ENCODE measurements at places on chromosomes 6 and 20.
A peak's percentile ranks its signal among the peaks of the same experiment; 100 is the strongest.

DNA sequence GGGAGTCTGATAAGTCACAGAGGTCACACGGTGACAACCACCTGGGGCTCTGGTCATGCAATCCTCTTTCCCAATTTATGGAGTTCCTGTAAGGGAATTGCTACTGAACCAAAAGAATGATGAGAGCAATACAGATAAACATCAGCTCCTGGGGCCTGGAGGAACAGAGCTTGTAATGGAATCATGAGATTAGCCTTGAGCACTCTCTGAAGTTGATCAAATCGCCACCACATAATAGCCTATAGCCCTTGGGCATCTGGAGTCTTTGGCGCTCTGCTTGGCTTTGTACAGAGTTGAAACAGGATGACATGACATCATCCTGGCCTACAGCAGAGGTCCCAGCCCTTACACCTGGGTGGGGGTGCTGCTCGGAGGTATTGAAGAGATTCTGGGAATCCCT is 154.3 kb upstream of the DTNBP1 start:
- no peak for DNase-seq

DNA sequence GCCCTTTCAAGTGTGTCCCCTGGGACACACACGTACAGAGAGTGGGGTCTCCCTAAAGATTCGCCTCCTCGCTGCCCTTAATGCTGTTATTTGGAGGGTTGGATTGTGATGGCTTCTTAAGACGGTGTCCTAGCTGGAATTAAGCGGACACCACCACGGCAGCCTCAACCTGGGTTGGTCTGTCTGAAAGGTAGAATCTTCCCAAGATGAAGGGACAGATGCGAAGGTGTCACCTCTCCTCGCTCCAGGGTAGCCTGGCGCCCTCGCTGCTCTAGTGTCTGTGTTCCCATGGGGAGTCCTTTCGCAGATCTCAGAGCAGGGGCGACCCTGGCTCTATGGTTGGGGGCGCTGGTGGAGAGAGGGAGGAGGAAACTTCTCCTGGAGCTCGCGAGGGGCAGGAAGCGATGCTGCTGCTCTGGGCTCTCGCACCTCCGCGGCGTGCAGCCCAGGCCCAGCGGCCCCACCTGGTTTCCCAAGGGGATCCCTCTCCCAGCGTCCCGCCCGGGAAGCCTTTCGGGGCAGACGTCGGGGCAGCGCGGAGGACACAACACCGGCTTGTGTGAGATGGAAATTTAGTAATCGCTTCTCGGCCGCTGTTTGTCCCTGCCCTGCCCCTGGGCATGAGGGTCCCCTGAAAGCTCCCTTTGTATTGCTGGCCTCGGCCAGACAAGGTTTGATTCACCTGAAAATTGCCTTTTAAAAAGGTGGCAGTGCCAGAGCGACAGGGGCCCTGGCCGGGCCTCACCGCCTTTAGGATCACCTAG is 1.7 kb downstream of the RSPO3 start:
- DNase-seq: peak; percentile 73

- DNase-seq: no peak
Measured at GRCh38 chr20:1567392-1568162, 10.1 kb upstream of the SIRPD start.

DNA sequence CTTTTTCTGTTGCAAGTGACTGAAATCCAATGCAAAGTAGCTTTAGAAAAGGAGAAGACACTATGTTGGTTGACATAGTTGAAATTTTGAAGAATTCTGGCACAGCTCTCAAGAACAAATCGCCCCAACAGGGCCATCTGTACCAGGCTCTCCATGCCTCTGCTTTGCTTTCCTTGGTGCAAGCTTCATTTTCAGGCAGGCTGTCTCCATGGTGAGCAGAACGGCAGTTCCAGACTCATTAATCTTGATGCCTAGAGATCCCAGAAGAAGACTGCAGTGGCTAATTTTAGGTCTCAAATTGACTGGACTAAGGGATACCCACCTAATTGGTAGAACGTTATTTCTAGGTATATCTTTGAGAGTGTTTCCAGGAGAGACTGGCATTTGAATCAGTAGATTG is 950.7 kb upstream of the FLRT3 start:
- DNase-seq: no peak

DNA sequence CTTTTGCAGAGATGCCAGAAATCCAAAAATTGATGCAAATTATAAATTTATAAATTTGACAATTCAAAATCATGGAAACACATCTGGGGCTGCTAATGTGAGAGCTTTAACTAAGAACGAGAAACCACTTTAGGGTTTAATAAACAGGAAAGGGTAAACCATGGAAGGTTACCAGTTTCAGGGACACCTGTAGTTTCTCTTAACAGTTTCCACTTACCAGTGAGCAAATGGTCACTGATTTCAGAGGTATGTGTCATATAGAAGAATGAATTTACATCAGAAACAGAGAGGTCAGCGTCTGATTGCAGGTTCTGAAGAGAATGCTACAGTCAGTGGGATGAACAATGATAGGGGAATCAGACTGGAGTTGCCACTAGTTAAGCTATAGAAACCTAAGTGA is 24.8 kb upstream of the PCSK2 start:
- DNase-seq: no peak

DNA sequence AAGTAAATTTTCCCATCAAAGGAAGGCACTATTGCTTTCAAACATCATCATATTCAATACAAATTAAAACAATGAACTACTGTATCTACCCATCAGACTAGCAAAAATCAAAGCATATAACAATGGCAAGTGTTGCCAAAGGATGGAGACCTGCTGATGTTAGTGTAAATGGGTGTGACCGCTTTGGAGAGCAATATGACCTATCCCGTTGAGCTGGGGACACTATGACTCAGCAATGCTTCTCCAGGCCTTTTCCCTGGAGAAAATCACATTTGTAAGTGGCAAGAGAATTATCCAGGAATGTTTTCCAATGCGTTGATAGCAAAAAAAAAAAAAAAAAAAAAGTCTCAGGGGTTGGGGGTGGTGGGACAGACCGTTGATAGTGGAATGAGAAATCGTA is 46.1 kb downstream of the PHACTR3 start:
- no peak for DNase-seq

DNA sequence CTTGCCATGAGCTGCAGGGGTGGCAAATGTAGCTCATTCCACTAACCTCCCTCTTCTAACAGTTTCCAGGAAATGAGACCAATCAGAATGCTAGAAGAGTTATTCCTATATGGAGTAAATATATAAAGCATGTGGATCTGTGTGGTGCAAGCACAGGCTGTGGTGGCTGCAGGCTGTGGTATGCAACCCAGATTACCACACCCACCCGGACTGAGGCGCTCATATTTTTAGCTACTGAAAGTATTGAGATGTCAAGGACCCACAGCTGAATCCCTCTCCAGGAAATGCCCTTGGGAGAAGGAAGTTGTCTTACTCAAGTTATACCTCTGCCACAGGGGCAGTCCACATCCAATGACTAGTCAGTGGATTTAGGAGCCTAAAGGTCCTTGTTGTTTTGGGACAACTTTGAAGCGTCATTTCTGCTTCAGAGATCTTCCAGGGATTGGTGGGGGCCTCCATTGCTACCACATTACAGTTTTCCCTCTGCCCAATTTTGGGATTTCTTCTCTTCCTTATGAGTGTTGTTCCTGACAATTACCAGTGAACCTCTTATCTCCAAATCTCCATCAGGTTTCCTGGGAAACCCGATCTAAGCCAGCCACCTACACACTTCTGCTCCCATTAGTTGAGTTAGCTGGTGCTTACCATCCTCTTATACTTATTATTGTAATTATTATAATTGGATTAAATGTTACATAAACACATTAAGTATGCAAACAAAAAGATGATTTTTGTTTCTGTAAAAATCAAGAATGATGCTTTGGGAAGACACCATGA is 12.1 kb upstream of the REPS1 start:
- DNase-seq: no peak

- DNase-seq: no peak
Measured at GRCh38 chr6:104623052-104623690, 236.5 kb downstream of the HACE1 start.

DNA sequence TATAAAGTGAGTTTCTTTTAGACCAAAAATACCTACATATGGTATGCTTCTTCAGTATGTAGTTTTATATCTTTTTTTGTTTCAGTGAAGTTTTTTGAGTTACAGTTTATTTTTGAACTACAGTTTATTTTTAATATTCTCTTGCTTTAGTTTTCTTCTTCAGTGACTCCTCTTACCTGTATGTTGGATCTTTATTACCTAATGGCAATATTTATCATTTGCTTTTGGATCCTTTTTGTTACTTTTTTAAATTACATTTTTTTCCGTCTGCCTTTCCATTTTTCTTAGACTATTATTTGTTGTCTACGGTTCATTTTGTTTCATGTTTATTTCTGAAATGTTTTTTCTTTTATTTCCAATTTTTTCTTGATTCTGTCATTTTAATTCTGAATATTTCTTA is 71.9 kb downstream of the SMAP1 start:
- DNase-seq: no peak

DNA sequence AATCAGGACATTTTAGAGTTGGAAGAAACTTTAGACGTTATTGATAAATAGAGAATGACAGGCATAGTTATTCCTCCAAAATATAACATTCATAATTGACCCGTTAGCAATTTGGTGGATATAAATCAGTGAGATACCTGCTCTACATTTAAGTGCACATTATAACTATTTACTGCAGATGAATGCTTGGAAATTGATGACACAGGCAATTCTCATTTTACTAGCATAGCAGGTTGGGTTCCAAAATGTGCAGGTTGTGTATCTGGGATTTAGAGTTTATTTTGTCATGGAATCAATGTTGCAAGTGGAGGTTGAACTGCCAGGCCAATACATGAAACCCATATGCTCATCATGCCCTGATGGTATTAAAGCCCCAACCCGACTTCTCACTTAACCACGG is 44.4 kb upstream of the PROKR2 start:
- no peak for DNase-seq

DNA sequence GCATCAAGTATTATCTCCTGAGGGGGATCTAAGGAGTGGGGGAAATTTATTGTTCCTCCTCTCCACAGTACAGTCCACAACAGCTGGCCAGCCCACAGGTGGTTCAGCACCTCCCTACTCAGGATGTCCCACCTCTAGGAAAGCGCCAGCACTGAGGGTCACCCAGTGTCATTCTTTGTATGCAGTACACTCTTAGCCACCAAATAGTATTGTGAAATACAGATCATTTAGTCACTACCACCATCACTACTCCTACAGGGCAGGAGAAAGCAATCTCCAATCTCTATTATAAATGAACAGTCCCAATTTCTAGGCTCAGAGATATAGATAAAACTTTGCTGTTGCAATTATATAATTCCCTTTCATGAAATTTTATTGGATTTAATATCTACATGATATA is 6.3 kb upstream of the ZNF76 start:
- no peak for DNase-seq

- no peak for DNase-seq
Measured at GRCh38 chr6:4970739-4971395, 33.0 kb downstream of the RPP40 start.

GRCh38 chr6:56909115-56909907 is 45.6 kb upstream of the BEND6 start:
- DNase-seq: no peak

DNA sequence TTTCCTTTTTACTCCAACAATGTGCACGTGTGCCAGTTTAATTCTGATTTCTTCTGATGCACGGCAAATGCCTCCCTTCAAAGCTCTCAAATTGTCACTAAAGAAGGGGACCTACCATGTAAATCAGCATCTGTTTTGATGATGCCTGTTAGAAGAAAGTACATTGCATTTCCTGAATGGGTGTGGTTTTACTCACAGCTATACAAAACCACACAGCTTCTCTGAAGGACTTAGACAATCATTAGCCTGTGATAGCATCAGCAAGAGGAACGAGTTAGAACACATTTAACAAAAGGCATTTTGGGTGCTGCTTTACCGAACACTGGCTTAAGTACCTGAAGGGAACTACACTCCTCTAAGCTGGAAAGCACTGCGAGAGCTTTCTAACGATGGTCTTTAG is 109.4 kb downstream of the ATXN1 start:
- no peak for DNase-seq

DNA sequence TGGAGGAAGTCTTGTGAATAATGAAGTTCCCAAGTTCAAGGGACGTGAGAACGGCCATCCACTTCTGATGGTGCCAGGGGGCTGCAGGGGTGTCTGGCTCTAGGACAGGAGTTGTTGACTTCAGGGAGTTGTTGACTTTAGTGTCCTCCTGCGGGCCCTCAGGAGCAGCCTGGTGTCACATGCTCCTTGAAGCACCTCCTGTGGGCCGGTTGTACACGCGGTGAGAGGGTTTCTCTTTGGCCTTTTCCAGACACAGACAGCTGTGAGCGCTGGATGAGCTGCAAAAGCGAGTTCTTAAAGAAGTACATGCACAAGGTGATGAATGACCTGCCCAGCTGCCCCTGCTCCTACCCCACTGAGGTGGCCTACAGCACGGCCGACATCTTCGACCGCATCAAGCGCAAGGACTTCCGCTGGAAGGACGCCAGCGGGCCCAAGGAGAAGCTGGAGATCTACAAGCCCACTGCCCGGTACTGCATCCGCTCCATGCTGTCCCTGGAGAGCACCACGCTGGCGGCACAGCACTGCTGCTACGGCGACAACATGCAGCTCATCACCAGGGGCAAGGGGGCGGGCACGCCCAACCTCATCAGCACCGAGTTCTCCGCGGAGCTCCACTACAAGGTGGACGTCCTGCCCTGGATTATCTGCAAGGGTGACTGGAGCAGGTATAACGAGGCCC is 77.8 kb downstream of the ISM1 start:
- DNase-seq: no peak

DNA sequence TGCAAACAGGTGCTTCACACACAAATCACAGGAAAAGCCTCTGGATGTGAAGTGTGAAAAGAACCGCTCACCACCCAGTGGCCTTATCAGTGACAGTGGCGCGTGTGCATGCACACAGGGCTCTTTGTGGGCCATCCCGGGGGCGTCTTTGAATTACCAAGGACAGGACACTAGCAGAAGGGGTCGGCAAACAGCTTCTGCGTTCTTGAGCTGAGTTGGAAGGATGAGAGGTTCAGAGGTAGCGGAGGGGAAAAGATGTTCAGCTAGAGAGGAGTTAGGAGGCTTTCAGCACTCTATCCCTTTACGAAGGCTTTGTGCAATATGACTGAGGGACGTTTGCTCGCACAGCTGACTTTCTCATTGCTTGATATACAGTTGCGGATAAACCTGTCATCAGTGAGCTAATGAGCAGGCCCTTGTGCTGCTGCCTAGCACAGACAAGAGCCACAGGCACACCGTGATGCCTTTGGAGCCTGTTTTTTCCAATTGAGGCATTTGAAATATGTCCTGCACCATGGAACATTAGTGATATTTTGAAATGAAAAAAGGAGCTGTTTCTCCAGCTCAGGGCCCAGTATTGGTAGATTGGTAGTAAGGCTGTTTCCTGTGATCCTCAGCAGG is 83.1 kb downstream of the IYD start:
- DNase-seq: no peak

- DNase-seq: peak; percentile 80
Measured at GRCh38 chr6:108559884-108560462, 744 bp upstream of the FOXO3 start.

DNA sequence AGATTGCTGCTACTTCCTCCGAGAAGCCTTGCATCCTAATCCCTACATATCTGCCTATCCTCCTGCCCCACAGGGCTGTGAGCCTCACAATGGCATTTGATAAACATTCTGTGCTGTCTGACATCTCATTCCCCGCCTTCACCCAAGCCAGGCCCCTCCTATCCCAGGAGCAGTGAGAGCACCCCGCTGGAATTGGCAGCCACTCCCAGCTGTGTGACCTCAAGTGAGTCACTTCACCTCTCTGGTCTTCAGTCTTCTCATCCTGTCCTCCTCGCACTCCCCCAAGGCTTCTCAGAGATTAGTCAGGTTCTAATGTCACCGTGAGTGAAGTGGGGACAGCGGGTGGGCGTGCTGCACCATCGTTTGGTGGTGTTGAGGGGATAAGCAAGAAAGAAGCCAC is 81.7 kb downstream of the CDH22 start:
- DNase-seq: no peak

GRCh38 chr6:80792151-80792550 is 685.7 kb downstream of the BCKDHB start:
- no peak for DNase-seq
